ENCODE measurements at places on chromosomes 2 and 18. TPM values are rescaled to one million over a fixed set of nuclear protein-coding genes. Genes with fewer than 3 reads are reported as not detected.
A peak's percentile ranks its signal among the peaks of the same experiment; 100 is the strongest.

GRCh38 chr2:104582471-104582870 is 271.4 kb upstream of the POU3F3 start:
- ATAC-seq = no peak

DNA sequence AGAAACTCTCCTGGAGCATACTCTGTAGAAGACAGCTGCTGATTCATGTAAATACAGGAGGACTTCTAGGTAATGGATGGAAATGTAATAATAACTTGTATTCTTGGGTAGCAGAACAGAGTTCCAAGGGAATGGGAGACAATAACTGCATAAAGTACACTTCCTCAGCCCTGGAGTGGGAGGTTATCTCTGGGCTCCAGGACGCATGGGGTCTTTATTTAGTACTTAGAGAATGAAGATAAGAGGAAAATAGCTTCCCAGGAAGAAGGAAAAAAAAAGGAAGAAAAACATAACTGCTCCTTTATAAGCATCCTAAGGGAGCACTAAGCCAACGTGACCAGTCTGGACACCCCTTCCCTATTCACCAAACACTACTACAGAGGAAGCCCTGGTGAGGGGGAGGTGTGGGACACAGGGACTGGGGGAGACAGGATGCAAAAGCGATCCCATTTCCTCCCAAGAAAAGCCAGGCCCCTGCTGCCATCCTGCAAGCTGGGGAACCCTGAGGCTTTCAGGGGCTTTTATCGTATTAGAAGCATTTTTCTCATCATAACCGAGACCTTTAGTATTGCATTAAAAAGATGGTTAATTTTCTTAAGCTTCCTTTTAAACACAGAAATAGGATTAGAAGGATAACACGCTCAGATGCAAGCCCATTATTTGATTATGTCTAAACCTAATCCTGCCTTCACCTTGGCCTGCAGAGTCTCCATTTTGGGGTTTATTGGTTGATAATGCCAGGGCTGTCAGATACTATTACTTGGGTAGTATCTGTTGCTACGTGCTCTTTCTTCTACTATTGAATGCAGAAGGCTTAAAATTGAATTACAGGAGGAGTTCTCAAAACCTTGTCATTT is 78.5 kb downstream of the KLF7 start:
- no peak for ATAC-seq

GRCh38 chr2:198307093-198307492 is 502.7 kb downstream of the PLCL1 start:
- ATAC-seq = no peak

DNA sequence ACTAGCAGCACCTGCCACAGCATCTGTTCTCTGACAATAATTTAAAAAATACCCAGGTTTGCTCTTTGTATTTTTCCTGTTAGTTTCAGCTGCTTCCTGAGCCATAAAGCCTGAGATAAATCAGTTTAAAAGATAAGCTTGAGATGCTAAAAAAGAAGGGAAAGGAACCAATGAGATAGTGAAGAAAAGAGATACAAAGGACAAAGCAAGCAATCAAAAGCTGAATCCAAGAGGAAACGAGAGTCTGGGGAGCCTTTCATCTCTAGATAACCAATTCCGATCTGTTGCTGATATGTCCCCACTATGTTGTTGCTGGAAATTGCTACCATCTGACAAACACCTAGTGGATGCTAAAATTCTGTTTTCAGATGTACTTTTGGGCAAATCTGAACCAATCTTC is 201.4 kb downstream of the RBM43 start:
- ATAC-seq = no peak

DNA sequence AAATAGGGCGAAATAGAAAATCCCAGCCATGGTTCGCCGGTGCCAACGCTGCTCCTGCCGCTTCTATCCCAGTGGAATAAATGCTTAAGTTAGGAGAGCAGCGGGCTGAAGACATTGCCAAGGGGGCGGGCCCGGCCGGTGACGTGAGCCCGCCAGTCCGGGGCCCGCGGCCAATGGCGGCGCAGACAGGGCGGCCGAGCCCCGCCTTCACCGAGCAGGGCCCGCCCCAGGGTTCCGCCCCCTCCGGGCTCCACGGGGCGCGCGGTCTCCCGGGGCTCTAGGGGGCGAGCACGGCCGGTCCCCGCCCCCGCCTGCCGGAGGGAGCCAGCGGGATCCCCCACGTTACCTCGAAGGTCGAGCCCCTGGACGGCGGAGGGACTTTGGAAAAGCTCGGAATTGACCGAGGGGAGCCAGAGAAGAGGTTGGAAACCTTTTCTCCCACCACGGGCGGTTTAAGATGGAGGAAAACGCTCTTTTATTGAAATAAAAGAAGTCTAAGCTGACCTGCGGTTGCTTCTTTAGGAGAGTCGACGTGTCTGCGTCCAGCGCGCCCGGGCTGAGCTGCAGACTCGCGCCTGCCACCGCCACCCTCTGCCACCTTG is at the start of gene EPHA4:
Gene EPHA4 (minus strand): TSS at position 86 of the 602 bp plus-strand sequence. CDS start 56 bp downstream, at position 30.
- peak; percentile 92 for ATAC-seq

- no peak for ATAC-seq
Observed at GRCh38 chr2:241966647-241967466, 97.3 kb downstream of the RTP5 start.

- peak; percentile 25 for ATAC-seq
Observed at GRCh38 chr2:38653715-38654527, 12.0 kb upstream of the GALM start.

- ATAC-seq = no peak
Observed at GRCh38 chr2:57180042-57180567, 866.5 kb upstream of the VRK2 start.

GRCh38 chr2:160465406-160465805 is 28.2 kb downstream of the RBMS1 start:
- peak; percentile 48 for ATAC-seq

- no peak for ATAC-seq
Observed at GRCh38 chr18:35835833-35836232, 136.6 kb upstream of the RMP24 start.

DNA sequence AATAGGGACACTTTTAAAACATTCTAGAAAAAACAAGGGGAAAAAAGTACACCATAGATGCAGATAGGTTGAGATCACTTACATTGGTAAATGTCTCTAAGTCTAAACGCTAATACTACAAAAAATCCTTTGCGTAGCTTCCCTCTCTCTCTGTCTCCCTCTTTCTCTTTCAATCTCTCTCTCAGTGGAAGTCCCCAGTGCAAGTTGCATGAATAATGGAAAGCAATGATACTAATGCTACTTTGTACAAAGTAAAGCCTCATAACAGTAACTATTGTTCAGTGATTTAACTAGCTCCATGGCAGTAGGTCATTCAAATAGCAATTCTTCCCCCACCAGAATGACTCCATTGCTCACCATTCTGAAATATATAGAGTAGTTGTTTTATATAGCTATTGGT is 12.8 kb downstream of the MEIS1 start:
- ATAC-seq = no peak

- ATAC-seq = no peak
Observed at GRCh38 chr2:209648714-209649113, 122.9 kb upstream of the UNC80 start.

DNA sequence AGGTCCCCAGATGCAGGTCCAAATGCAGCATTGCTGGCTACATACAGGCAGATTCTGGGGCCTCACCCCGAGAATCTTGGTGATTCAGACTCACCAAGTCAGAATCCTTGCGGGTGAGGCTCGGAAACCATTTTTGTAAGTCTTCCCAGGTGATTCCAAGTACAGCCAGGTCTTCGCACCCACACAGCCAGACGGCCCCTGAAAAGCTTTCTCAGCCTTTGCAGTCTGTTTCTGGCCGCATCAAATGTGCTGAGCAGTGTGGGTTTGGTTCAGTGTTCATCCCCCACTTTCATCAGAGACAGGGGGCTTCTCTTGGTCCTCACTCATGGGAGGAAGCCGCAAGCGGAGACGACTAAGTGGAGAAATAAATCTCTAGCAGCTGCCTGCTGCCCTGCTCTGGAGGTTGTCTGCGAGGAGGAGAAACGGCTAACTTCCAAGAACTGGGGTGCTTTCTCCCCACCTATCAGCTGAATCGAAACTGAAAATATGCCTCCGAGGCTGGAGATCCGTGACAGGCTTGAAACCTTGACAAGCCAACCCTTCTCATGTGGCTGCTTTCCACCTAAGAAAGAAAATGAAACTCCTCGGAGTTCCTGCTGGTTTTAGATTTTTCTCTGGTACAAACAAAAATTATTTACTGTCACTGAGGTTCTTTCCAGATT is 8.9 kb upstream of the TMEM185B start:
- peak; percentile 61 for ATAC-seq

DNA sequence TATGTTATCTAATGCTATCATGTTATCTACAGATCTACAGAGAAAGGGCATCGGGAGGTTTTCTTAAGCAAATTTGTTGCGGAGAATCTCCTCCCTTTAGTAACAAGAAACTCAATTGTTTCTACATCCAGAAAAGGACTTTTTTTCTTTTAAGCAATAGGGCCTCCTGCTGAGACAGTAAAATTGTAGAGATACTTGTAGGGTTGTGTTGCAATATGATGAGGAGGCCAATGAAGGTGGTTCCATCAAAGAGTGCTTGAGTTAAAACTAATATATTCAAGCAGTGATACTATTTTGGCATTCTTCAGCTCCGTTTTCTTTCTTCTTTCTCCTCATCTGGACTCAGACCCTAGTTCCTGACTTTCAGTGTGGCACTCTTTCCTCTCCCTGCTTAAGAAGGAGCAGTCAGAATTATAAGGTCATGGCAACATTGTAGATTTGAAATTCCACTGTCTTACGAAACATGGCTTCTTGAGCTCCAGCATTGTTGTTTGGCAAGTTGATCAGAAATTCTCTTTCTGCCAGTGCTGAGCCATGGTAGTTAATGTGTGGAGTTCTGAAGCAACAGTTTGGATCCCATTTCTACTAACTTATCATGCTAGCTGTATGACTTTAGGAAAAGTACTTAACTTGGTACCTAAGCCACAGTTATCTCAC is 202.0 kb upstream of the SLC14A2 start:
- peak; percentile 72 for ATAC-seq

DNA sequence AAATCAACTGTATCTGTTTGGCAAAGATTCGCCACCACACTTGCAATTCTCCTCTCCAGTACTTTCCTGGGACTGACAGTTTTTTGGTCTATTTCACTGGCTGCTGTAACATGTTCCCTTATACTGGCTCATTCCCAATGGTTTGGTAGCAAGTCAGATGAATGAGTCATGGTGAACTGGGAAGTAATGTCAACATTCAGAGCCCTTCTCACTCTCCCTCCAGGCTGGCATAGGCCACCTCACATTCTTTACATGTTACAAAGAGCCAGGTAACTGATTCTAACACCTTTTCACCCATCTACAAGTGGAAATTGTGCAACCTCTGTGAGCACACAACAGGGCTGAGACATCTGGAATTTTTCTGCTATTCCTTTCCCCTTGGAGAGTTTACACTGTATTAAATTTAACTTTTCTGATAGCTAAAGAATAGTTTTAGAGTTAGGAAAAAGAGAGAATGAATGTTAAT is 111.3 kb upstream of the TLK1 start:
- ATAC-seq = peak; percentile 96

GRCh38 chr18:312415-312814 is 44.6 kb upstream of the THOC1 start:
- ATAC-seq = no peak

- ATAC-seq = no peak
Observed at GRCh38 chr2:12202313-12203075, 456.1 kb downstream of the LPIN1 start.

GRCh38 chr2:69985688-69986087 is 24.3 kb upstream of the ASPRV1 start:
- peak; percentile 46 for ATAC-seq

DNA sequence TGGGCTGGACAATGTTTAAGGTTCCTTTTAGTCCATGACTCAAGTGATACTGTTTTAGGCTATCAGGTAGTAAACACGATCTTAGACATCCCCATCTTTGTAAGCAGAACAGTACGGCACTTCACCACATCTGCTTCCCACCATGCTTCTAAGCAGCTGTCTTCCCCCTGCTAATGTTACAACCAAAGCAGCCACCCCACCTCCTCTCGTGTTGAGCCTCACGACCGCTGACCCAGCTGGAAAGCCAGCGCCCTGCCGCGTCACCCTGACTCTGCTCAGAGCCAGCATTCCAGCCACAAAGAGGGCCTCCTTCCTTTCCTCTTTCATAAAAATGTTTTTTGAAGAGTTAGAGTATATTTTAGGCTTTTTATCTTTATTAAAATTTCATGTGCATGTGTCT is 9.4 kb downstream of the MTERF4 start:
- no peak for ATAC-seq

GRCh38 chr18:46630160-46630559 is 26.9 kb downstream of the LOXHD1 start:
- ATAC-seq = no peak

- no peak for ATAC-seq
Observed at GRCh38 chr18:73511771-73512503, 635.7 kb downstream of the FBXO15 start.

DNA sequence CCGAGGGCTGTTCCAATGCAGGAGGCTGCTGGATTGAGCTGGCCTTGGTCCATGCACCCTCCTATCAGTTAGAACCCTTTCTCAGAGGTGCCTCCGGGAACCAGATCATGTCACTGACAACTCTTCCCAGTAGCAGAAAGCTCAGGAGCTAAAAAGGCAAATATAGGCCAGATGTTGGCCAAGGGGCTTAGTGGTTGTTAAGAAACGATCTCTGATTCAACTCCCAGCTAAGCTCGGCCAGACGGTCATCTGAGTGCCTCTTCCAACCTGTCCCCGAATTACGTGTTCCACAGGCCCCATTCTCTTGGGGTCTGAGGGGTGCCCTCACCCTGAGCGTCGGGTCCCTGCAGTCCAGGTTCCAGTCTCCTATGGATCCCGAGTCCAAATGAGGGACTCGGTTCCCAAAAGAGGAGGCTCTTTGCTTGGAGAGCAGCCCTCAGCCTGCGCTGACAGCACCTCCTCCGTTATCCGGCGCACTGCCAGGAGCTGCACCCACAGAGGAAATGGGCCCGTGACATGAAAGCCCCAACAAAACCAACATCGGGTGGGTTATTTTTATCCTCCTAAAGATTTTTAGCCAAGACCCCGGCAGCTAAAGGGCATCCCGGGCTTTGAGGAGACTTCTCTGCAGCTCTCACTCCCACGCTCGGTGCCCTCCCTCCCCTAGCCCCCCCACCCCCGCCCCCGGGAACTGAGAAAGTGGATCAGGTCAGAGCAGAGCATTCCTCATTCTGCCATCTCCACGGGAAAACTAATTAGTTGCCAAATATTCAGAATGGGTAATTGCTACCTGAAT is 106.6 kb upstream of the ID2 start:
- no peak for ATAC-seq

GRCh38 chr2:16554060-16554583 is 111.5 kb downstream of the CYRIA start:
- ATAC-seq = no peak

- no peak for ATAC-seq
Observed at GRCh38 chr18:11004951-11005350, 144.4 kb downstream of the PIEZO2 start.

- no peak for ATAC-seq
Observed at GRCh38 chr2:54725343-54726099, 2.1 kb downstream of the EML6 start.

GRCh38 chr2:25416674-25417073 is 74.9 kb upstream of the DNMT3A start:
- ATAC-seq = no peak

The AOX1 gene
- total RNA-seq = 108 TPM

The AMER3 gene
- total RNA-seq = not detected

The ABHD1 gene
- total RNA-seq = 1.5 TPM

The SKOR2 gene
- total RNA-seq = not detected

The OXER1 gene
- total RNA-seq = 2.3 TPM

The STAT4 gene
- total RNA-seq = 0.62 TPM

The RSAD2 gene
- 6.2 TPM for total RNA-seq

The TLX2 gene
- 0.27 TPM for total RNA-seq

The TNFAIP6 gene
- 1.1 TPM for total RNA-seq

The RESP18 gene
- total RNA-seq = not detected
